ENCODE measurements at places on chromosomes 13 and 19.

GRCh38 chr13:49777746-49778614, 14.5 kb downstream of the KPNA3 start:
- peak overlapping the region; percentile 18 for H3K4me3 ChIP-seq
- H3K27me3 ChIP-seq, result no peaks in the 10 kb centered on the region
- DNase-seq, result no peak
- H3K4me1 ChIP-seq, result peaks cover 42% of the 10 kb centered on the region
- H3K36me3 ChIP-seq, result peaks cover 4% of the 10 kb centered on the region

DNA sequence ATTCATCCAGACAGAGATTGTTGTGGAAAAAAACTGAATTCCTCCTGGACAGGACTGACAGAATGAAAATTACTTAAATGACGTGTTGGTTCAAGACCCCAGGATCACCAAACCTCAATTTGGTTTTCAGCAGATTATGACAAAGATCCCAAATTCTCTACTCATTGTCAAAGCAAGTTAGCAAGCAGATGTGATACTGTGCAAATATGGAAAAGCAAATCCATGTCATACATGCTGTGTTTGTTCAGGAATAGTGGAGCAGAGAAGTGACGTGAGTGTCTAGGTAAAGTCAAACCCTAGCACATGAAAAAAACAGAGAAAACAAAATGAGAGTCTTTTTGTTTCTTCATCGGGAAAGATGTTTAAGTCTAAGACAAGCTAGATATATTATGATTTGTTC, 169.2 kb upstream of the NBEA start:
- H3K36me3 ChIP-seq, result no peaks in the 10 kb centered on the region
- peaks cover 2% of the 10 kb centered on the region for H3K27me3 ChIP-seq
- H3K27ac ChIP-seq, result no peak overlapping the region
- no peaks in the 10 kb centered on the region for H3K4me1 ChIP-seq
- DNase-seq, result no peak

DNA sequence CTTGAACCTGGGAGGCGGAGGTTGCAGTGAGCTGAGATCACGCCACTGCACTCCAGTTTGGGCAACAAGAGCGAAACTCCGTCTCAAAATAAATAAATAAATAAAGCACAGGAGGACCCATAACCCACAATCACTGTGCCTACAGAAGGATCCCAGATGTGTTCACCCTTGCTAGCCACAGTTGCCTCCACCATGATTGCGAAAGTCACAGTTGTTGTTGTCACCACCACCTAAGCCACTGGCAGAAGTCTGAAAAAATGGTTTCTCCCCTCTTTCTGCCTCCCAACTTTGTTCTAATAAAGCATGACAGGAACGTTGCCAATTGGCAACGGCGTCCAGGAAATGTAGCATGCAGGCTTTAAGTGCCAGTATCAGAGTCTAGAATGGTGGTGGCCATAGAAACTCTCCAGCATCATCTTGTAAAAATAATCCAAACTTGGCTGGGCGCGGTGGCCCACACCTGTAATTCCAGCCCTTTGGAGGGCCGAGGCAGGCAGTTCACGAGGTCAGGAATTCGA, 2.2 kb upstream of the EPS15L1 start:
- H3K27me3 ChIP-seq, result no peaks in the 10 kb centered on the region
- H3K27ac ChIP-seq, result no peak overlapping the region
- DNase-seq, result no peak
- no peak overlapping the region for H3K4me3 ChIP-seq
- H3K36me3 ChIP-seq, result no peaks in the 10 kb centered on the region

DNA sequence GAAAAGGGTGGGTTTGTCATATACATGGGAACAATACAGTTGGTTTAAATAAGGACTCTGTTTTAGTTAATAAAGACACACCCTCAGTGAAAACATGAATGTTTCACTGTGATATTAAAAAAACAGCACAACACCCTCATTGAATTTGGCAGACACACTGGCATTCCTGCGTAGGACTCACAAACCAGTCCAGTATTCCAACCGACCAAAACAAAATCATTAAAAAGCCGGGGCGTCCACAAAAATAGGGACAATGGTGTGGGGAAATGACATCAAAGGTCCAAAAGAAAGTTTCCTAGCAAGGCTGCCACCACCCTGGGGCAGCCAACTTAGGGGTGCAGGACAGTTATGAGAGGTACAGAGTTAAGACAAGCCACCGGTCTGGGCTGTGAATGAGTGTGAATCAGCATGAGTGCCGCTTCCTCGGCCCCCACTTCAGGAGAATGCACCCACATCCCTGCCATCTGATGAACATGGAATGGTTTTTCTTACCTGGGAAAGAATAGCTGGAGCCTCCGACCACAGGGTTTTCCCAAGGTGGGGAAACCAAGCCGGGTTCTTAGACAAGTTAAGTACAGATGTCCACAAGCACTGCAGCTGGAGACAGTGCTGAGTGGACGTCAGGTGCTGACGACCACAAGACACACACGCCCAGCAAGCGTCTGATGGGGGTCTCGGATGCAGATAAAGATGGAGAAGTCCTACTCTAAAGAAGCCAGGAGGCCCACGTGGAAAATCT, 73.3 kb downstream of the KLF2 start:
- no peak for DNase-seq
- no peak overlapping the region for H3K27ac ChIP-seq
- H3K27me3 ChIP-seq, result no peaks in the 10 kb centered on the region
- H3K4me3 ChIP-seq, result no peak overlapping the region

DNA sequence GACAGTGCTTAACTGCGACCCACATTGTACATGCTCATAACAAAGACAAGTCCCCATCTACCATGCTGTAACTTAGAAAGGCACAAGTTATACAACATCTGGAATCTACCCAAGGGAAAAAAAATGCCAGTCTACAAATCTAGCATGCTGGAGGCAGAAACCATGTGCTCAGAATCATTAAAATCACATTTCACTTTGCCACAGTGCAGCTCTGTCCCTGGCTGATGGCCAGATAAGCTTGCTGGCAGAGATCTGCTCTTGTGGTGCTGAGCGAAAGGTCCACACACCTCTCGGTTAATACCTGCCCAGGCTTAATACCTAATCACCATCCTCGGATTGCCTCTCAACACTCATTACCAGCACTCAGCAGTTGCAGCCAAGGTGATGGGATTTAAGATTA, 74.1 kb upstream of the UQCRFS1 start:
- no peaks in the 10 kb centered on the region for H3K4me1 ChIP-seq
- no peaks in the 10 kb centered on the region for H3K36me3 ChIP-seq
- peaks cover 12% of the 10 kb centered on the region for H3K27me3 ChIP-seq

GRCh38 chr13:94352057-94352456, 127.4 kb downstream of the DCT start:
- no peak overlapping the region for H3K4me3 ChIP-seq
- no peaks in the 10 kb centered on the region for H3K27me3 ChIP-seq
- H3K36me3 ChIP-seq, result no peaks in the 10 kb centered on the region
- H3K27ac ChIP-seq, result peak overlapping the region; percentile 93
- peaks cover 42% of the 10 kb centered on the region for H3K4me1 ChIP-seq

- H3K36me3 ChIP-seq, result no peaks in the 10 kb centered on the region
- H3K4me1 ChIP-seq, result peaks cover 18% of the 10 kb centered on the region
- H3K27ac ChIP-seq, result no peak overlapping the region
- H3K27me3 ChIP-seq, result no peaks in the 10 kb centered on the region
- DNase-seq, result no peak
- H3K4me3 ChIP-seq, result no peak overlapping the region
These were observed 2.9 kb upstream of the MBNL2 start for GRCh38 chr13:97219226-97219625.

DNA sequence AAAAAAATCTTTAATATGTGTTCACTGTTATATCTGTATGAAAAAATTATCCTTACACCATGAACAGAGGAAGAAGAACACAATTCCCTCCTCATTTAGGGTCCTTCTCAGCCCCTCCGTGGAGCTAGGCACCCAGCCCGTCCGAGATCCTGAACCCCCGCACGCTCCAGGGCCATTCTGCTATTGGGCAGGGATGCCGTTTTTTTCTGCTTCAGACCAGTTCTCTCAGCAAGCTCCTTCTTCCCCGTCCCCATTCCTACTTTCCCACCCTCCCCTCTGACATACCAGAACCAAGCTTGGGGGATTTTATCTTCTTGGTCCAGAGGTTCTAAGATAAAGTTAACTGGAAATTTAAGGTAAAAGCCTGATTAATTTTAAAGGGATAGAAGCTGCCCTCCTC, 36.2 kb downstream of the ATP12A start:
- peaks cover 4% of the 10 kb centered on the region for H3K27me3 ChIP-seq
- H3K4me1 ChIP-seq, result no peaks in the 10 kb centered on the region
- no peak overlapping the region for H3K4me3 ChIP-seq
- DNase-seq, result no peak
- H3K27ac ChIP-seq, result no peak overlapping the region

DNA sequence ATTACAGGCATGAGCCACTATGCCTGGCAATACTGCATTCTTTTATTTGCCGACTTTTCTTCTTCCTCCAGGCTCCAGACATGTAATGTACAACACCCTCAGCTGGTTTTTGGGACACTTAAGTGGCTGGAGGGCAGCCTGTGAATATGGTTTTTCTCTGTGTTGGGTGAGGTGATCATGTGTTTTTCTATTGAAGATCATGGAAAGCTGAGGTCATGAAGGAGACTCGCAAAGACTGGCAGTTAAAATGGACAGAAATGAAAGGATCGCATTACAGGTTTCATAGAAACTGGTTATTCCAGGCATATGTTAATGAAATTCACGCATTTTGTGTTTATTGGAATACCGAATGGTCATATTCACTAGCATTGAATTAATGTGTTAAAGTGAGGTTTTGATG, 85.2 kb upstream of the RNF113B start:
- no peaks in the 10 kb centered on the region for H3K27me3 ChIP-seq
- H3K4me3 ChIP-seq, result no peak overlapping the region
- H3K36me3 ChIP-seq, result no peaks in the 10 kb centered on the region
- DNase-seq, result no peak
- H3K27ac ChIP-seq, result no peak overlapping the region
